ENCODE measurements at places on chromosomes 3 and 15.

DNA sequence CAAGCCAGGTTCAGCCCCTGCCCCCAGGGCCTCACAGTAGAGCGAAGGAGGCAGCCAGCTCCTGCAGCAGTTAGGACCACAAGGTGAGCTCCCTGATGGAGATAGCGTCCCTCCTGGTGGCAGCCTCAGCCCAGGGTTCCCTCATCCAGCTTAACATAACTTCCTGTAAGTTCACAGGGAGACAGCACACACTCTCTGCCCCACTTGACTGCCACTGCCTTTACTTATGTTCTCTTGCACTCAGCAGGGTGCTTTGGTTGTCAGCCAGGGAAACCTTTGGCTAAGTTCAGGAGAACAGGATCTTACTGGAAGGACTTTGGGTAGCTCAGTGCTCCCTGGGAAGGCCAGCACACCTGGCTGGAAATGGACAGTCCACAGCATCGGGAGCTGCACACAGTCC, 10.9 kb downstream of the KBTBD13 start:
- no peak for DNase-seq

DNA sequence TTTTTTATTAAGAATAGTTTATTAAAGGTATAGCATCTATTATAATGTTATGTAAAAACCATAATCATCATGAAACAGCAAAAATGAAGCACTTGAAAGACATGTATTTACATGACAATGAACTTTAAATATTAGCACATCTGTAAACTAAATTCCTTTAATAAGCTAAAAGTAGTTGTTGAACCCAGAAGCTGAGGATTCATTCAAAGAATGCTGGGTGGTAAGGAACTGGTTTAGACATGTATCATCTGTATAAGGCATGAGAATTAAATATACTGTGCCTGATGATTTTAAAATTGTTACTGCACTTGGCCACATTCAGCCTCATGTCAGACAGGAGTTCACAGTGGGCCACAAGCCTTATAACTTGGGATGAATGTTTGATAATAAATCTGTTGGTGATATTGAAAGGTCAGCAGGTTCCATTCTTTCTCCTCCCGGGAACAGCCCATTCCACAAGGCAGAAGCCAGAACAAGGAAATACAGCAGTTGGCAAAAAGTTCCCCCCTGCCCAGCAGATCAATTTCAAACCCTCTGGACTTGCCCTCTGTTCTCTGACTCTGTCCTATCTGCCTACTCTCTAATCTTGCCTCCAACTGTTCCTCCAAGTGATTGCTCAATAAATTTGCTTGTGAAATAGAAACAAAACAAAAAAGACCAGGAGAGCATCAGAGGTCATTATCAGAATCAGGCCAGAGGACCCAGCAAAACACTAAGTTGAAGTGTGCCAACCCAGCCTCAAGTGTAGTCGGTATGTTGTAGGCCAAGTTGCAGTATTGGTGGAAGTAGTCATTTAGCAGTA, 49.8 kb upstream of the TEX264 start:
- no peak for DNase-seq

DNA sequence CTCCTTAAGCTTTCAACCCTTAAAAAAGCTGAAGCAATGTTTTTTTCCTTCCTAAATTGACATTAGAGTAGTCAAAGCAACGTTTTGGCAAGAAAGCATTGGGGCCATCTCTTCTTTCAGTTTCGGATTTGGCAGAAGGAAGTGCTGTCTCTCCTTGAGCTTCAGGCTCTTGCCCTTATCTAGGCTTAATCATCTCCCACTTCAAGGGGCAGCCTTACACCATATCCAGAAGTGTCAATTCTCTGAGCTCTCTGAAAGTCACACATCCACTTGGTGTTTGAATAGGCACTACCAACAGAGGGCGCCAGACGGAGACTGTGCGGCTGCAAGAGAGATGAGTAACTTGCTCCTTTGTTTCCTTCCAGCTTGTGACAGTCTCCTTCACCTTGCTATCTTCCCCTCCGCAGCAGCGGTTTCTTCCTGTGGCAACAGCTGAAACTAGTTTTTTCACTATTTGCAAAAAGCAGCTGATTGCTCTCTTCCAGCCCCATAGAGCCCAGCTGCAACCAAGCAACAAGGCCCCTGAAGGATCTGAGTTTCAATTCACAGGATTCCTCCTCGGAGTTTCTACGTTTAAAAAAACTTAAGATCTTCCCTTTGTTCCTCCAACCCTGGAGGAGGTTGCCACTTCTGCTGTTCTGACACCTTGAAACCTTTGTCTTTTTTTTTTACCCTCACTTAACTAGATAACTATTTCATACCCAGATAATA, 147.0 kb upstream of the SLCO3A1 start:
- peak; percentile 76 for DNase-seq

- no peak for DNase-seq
Observed at GRCh38 chr3:5698851-5699250, 511.3 kb downstream of the EDEM1 start.

DNA sequence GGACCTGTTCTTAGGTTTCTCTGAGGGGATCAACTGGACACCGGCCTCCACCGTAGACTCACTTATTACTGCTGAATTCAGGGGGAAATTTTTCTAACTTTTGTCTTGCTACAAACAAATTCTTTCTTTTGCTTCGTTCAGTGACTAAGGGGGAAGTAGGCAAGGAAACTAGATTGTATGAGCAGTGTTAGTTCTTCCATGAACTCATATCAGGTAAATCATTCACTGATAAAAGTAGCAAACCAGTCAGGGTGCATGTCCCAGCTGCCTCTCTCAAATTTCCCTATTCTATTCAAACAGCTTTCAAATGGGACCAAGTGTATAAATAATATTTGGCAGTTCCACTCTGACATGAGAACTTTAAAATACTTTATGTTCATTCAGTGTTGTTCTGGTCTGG, 7.3 kb upstream of the CCDC13 start:
- no peak for DNase-seq

- DNase-seq, result no peak
Observed at GRCh38 chr15:45225506-45226273, 26.3 kb upstream of the SLC28A2 start.

DNA sequence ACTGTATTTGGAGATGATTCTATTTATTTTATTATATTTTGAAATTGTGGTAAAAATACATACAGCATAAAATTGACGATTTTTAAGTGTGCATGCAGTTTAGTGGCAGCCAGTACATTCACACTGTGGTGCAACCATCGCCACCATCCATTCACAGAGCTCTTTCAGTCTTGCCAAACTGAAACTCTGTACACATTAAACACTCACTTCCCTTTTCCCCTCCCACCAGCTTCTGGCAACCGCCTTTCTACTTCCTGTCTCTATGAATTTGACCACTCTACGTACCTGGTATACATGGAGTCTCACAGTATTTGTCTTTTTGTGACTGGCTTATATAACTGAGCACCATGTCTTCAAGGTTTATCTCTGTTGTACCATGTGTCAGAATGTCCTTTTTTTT, 303.3 kb upstream of the ATP10A start:
- no peak for DNase-seq

DNA sequence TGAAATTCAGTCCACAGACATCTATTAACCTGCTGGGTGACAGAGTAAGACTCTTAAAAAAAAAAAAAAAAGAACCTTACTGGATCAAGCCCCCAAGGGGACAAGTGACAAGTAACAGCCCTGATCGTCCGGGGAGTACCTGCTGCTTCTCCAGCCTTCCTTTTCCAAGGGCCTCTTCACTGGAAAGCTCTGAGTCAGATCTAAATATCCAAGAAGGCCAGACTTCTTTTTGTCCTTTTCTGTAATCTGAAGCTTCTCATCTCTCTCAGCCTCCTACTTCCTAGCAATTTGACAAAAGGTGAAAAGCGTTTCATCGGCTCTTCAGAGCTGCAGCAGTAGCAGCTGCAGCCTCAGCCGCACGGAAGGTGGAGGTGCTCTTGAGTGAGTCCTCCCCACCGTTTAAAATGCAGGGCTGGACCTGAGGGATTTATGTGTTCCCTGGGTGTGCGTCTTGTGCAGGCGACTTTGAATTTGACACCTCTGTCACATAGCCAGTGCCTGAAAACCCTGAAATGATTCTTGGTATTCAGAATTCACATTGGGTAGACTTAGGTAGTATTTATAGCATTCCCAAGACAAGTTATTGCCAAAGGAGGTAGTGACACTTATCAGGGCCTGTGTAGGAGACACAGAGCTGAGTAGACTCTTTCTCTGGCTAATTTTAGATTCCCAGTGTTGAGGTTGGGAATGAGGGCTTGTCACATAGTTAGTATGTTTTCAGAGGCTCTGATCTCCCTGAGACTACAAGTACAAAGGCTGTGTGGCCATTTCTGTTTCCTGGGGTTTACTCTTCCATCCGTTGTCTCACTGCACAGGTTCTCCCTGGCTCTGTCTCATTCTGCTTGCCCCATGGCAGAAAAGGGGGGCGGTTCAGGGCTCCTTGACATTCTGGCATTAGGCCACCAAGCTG, 291.2 kb upstream of the C2CD4B start:
- DNase-seq, result no peak

DNA sequence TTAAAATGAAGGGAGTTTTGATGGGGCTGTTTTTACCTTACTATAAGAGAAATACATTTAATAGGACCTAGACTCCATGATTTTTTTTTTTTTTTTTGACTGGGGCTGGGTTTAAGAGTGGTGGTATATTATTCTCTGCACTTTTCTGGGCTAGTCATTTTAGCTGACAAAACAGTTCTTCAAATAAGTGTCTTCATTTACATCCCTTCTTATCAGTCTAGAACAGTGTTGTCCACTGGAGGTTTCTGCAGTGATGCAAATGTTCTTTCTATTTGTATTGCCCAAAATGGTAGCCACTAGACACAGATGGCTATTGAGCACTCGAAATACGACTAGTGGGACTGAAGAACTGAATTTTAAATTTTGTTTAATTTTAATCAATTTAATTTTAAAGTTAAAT, 37.2 kb downstream of the KLHL18 start:
- no peak for DNase-seq

DNA sequence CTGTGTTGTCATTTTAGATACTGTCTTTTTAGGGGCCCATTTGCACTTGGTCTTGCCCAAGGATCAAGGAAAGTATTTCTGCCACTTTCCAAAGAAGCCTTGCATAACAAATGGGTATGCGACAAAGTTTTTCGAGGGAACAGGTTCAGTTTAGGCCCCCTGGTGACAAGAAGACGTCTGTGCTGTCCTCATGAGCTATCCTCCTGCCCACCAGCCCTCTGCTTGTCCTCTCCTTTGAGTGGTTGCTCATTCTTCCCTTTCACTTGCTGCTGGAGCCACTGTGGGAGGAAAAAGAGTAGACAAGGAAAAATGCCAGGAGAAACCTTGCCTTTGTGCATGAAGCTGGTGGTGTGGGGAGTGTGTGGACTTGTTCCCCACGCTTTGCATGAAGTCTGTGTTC, 171.9 kb downstream of the CACNA2D3 start:
- no peak for DNase-seq

- no peak for DNase-seq
Observed at GRCh38 chr3:14275962-14276909, 97.6 kb downstream of the LSM3 start.

- no peak for DNase-seq
Observed at GRCh38 chr3:125351152-125351551, 24.0 kb downstream of the ZNF148 start.

DNA sequence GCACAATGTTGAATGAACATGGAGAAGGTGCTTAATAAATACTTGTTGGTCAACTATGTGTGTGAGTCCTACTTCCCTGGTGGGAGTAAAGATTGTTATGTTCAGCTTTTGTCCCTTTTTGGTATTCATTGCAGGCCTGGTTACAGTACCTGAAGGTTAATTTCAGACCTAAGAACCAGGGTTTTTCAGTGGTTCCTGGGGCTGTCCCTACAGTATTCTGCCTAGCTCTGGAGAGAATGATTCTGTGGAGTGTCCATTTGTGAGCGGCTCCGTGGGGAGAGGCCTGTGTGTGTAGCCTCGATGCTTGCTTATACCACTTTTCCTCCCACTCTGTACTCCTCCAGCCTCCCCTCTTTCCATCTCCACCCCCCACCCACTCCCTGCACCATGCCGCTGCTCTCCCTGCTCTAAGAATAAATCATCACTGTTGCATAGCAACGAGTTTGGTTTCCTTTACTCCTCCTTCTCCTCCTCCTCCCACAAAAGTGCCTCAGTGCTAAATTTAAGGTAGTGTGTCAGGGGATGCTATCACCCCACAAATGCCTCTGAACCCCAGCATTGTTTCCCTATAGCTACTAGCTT, 150.6 kb upstream of the ROPN1 start:
- DNase-seq, result no peak

DNA sequence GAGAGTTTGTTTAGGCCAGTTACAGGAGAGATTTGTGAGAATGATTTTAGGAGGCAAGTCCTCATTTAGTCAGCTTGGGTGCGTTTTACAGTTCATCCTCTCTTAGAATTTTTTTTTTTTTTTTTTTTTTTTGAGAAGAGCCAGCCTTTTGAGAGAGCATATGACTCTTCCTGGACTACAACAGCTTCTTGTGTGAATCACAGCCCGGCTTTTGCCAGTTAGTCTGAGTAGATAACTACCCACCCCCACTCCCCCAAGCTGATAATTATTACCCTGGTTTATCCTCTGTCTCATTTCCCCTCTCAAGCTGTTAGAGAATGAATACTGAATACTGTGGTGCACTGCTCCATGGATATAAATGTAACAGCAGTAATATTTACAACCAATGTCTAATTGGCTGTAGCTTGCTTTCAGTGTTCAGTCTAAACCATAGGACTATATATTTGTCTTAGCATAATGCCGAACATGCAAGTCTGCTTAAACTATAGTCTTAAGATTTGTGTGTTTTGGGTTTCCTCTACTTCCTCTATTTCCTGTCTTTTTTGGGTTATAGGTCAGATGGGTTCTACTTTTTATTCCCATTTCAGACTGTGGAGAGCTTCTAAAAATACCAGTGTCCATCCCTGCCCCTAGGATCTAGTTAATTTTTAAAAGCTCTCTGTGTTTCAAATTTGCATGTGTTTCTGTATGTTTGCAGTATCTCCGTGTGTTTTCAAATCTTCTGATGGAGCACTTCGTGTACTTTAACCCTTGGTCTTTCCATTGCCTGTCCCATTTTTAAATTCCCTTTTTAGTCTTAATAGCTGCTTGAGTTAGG, 8.0 kb downstream of the CHD2 start:
- no peak for DNase-seq

GRCh38 chr15:78212546-78213424, 21.6 kb downstream of the ACSBG1 start:
- no peak for DNase-seq

DNA sequence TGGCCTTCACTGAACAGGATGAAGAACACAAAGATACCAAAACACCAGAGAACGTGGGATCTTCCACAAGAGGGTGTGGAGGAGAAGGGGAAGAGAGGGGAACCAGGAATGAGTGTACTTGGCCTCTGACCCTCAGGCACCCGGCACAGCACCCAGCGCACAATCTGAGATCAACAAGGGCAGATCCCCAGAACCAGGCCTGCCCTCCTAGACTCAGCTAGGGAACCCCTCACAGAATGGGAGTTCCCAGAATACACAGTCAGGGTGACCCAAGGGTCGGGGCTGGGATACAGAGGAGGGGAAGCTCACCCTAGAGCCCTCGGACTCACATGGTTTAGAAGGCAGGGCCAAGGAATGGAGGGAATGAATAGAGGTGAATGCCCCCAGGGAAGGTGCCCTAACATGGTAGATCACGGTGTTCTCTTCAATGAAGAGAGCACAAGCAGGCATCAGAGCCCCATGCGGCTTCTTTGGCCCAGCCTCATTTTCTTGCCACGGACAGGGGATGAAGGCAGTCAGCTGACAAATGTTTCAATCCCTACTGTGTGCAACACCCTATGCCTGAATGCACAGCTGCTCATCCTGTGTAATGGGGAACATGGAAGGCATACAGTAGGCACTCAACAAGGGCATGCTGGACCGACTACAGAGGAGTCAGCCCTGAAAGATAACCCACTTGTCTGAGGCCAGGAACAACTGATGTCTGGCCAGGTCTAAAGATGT, 13.1 kb downstream of the BMF start:
- DNase-seq, result no peak
